Transverse colon (tissue), 4 donors: ENCODE measurements at places on chromosomes 4 and X. TPM values are rescaled to one million over a fixed set of nuclear protein-coding genes. Genes with fewer than 3 reads are reported as not detected.

The TGIF2LX gene
- total RNA-seq, result not detected

The NUDT11 gene
- 1.4 TPM for total RNA-seq

The SMIM9 gene
- not detected for total RNA-seq

The NAT8L gene
- total RNA-seq, result 1.9 TPM

DNA sequence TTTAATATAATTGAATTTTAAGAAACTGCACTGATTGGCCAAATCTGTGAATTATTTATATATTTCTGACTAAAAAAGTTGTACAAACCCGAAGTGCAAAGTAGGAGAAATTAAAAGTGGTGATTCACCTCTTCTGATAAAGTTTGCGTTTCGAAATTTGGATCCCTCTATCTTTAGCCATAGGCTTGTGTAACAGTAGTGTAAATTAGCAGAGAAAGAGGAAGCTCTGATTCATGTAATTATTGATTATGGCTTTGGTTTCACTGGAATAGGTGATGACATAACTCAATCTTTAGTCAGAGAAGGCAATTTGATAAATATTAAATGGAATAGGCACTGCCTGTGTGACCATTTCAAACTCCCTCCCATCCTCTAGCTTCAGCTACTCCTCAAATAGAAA, 717.8 kb upstream of the PCDH7 start:
- H3K4me1 ChIP-seq, result no peaks in the 10 kb centered on the region
- no peak for DNase-seq
- H3K36me3 ChIP-seq, result no peaks in the 10 kb centered on the region
- no peaks in the 10 kb centered on the region for H3K27me3 ChIP-seq
- no peak overlapping the region for H3K27ac ChIP-seq

- no peak overlapping the region for H3K4me3 ChIP-seq
- no peaks in the 10 kb centered on the region for H3K36me3 ChIP-seq
- DNase-seq, result no peak
- H3K27ac ChIP-seq, result no peak overlapping the region
- H3K4me1 ChIP-seq, result no peaks in the 10 kb centered on the region
Observed at GRCh38 chrX:75638332-75638731, 115.5 kb upstream of the ZDHHC15 start.

DNA sequence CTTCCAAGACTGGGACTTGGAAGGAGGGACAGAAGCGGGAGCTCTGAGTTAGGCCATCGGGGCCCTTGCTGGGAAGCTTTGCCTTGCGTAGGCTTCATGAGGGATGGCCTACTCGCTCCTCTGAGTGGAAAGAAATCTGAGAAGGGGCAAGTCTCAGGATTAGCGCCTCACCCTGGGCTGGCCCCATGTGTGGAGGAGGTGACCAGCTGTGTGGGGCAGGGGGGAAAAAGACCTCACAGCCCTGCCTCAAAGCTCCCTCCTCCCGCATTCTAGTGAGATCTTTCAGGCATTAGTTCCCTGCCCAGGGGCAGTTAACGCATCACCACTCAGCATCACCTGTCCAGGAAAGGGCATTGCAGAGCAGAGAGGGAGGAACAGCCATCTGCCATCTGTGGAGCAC, 156.1 kb downstream of the ENPP6 start:
- no peak for DNase-seq
- peaks cover 6% of the 10 kb centered on the region for H3K4me1 ChIP-seq
- H3K27ac ChIP-seq, result no peak overlapping the region

- no peaks in the 10 kb centered on the region for H3K27me3 ChIP-seq
- no peak for DNase-seq
- H3K4me3 ChIP-seq, result no peak overlapping the region
- H3K27ac ChIP-seq, result no peak overlapping the region
Observed at GRCh38 chrX:97109730-97110129, 226.0 kb downstream of the RPA4 start.

- DNase-seq, result no peak
- H3K4me3 ChIP-seq, result no peak overlapping the region
- no peak overlapping the region for H3K27ac ChIP-seq
- H3K36me3 ChIP-seq, result no peaks in the 10 kb centered on the region
- no peaks in the 10 kb centered on the region for H3K27me3 ChIP-seq
- H3K4me1 ChIP-seq, result no peaks in the 10 kb centered on the region
Observed at GRCh38 chr4:189265515-189265914, 675.2 kb upstream of the FRG1 start.

- H3K4me3 ChIP-seq, result no peak overlapping the region
- no peaks in the 10 kb centered on the region for H3K27me3 ChIP-seq
Observed at GRCh38 chrX:111671668-111672067, 9.3 kb upstream of the ALG13 start.

- no peaks in the 10 kb centered on the region for H3K4me1 ChIP-seq
- H3K36me3 ChIP-seq, result no peaks in the 10 kb centered on the region
- no peak for DNase-seq
- no peaks in the 10 kb centered on the region for H3K27me3 ChIP-seq
Observed at GRCh38 chr4:104457308-104457981, 37.2 kb downstream of the CXXC4 start.

- peak overlapping the region; percentile 33 for H3K4me3 ChIP-seq
- DNase-seq, result peak; percentile 7
- H3K27me3 ChIP-seq, result peaks cover 59% of the 10 kb centered on the region
- H3K4me1 ChIP-seq, result no peaks in the 10 kb centered on the region
Observed at GRCh38 chr4:155207534-155208257, 740 bp upstream of the NPY2R start.

- no peak overlapping the region for H3K4me3 ChIP-seq
- H3K4me1 ChIP-seq, result no peaks in the 10 kb centered on the region
- H3K27ac ChIP-seq, result no peak overlapping the region
- no peaks in the 10 kb centered on the region for H3K36me3 ChIP-seq
- DNase-seq, result no peak
Observed at GRCh38 chr4:118337954-118338353, 14.8 kb downstream of the PRSS12 start.

DNA sequence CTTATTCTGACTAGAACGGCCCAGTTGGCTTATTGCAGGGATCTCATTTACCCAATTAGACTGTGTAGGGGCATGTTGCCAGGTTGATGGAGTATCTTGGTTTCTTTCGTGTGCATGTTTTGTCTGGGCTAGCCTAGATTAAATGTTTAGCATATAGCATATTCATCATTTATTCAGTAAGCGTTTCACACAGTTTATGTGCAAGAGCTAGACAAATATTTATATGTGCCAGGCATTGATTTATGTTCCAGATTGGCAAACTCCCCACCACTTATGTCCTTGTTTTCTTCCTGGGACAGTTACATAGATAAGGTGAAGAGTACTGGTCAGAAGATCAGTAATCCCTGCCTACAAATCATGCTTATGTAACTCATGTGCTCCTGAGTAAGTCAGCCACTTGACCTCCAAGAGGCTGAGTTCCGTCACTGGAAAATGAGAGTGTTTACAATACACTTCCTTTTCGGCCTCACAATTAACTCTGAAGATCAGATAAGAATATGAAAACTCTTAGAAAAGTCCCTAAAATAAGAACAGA, 57.2 kb downstream of the RUFY3 start:
- no peaks in the 10 kb centered on the region for H3K27me3 ChIP-seq
- no peak for DNase-seq
- H3K4me3 ChIP-seq, result no peak overlapping the region
- H3K36me3 ChIP-seq, result peaks cover 8% of the 10 kb centered on the region
- H3K27ac ChIP-seq, result peak overlapping the region; percentile 1
